ENCODE measurements at places on chromosomes 5 and 9. TPM values are rescaled to one million over a fixed set of nuclear protein-coding genes. Genes with fewer than 3 reads are reported as not detected.

Gene PHF24
- 0.11 TPM for total RNA-seq

Gene URM1
- 67.0 TPM for total RNA-seq

Gene ZBTB34
- 10.1 TPM for total RNA-seq

Gene NMRK1
- total RNA-seq: 0.70 TPM
